OCI-M1 (cell line): ENCODE measurements at places on chromosomes 16 and 17.
A peak's percentile ranks its signal among the peaks of the same experiment; 100 is the strongest.

GRCh38 chr17:3909257-3909656 is 7.0 kb downstream of the P2RX1 start:
- no peak for DNase-seq

DNA sequence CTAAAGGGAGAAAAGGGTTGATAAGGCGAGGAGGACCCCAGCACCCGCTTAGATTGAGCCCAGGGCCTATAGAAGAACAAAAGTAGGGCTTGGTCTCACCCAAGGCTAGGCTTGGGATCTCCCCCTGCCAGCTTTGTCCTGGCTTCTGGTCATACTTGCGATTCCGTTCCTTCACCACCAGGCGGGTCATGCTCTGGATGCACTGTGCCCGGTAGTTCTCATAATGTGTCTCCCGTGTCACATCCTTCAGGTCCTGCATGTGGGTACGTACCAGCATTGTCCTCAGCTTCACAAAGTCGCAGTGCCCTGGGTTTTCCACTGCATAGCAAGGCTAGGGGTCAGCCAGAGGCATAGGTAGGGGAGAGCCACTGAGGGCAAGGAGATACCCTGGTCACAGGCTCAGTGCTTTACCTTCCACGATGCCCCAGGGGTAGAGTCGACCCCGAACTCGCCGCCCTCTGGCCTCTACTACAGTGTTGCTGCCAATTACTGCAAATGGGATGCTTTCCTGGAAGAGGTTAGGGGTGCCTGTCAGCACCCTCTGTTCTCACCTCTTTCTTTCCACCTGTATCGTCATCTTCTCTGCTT is 6.5 kb upstream of the MTMR4 start:
- peak; percentile 78 for DNase-seq

DNA sequence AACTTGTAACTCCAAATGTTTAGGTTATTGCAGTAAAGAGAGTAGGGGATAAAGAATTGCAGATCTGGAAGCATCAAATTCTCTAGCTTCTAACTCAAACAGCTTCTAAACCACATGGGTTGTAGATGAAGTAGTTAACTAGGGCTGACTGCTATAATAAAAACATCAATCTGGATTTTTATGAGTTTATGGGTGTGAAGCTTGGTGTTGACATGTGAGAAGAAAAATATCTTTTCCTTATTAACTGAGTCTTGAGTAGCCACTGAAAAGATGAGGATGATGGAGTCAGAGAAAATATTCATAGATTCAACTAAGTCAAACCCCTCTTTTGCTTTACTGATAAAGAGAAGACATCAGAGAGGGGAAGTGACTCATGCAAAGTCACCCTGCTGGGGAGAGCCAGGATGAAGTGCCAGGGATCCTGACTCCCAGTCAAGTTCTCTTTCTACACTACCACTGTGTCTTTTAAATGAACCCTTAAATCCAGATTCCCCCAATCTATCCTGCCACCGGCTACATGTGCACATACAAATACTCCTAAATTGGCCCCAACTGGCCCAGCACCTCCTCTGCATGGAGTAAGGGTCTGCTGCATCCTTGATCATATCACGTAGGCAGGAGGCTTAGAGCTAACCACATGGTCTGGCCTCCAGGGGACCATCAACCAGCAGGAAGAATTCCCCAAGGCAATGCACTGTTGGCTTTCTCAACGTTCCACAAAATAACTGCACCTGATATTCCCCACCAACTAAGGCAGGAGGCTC is 264.0 kb upstream of the CCL2 start:
- peak; percentile 5 for DNase-seq

- DNase-seq = no peak
Observed at GRCh38 chr16:88423448-88423850, 29.6 kb upstream of the ZFPM1 start.

DNA sequence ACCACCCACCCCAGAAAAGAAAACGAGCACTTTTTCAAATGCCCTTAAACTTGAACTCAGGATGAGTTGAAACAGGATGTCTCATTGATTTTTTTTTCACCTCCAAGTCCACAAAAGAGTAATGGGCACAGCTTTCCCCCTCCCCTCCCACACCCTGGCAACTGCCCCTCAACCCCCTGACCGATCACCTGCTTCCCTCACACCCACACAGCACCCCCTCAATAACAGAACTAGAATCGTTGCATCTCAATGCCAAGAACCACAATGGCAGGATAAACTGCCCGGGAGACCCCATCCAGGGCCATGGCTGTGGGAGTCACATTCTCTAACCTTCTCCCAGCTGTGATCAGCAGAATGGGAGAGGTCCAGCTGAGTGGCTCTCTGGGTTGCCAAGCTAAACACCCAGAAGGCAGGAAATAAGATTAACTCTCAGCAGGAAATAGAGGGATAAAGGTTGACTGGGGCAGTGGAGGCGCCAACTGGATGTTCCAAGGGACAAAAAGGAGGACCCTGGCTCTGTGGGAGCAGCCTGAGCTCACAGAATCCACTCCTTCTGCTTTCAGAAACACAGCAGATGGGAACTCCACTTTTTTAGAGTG is 128.0 kb upstream of the SDK2 start:
- no peak for DNase-seq

- DNase-seq = no peak
Observed at GRCh38 chr16:17404941-17405689, 65.6 kb downstream of the XYLT1 start.
